Activated T-cell treated with anti-CD3 and anti-CD28 coated beads, Interleukin-2, amount 50 U/mL, for 4 hours (primary cell): ENCODE measurements at places on chromosomes 13 and 19. TPM values are rescaled to one million over a fixed set of nuclear protein-coding genes. Genes with fewer than 3 reads are reported as not detected.

Gene PRODH2
- total RNA-seq, result not detected

Gene PNMA8A
- total RNA-seq, result 0.41 TPM

Gene LILRA5
- not detected for total RNA-seq

Gene LCP1
- 617 TPM for total RNA-seq

Gene LGALS14
- not detected for total RNA-seq

Gene KLF5
- total RNA-seq, result 2.2 TPM

Gene PRX
- 0.71 TPM for total RNA-seq

Gene KLK11
- not detected for total RNA-seq

Gene LILRA6
- not detected for total RNA-seq

Gene IFI30
- 13.6 TPM for total RNA-seq

Gene WDR87
- not detected for total RNA-seq

Gene ZNF30
- 6.1 TPM for total RNA-seq

Gene SLC10A2
- not detected for total RNA-seq

Gene ITGBL1
- not detected for total RNA-seq

Gene KLF2
- 2.5 TPM for total RNA-seq

Gene ZNF547
- total RNA-seq, result 0.76 TPM

Gene FFAR1
- total RNA-seq, result not detected

Gene SPIB
- 6.7 TPM for total RNA-seq

Gene CCDC169
- 0.76 TPM for total RNA-seq

Gene SOX21
- total RNA-seq, result not detected

Gene APOC4
- total RNA-seq, result not detected

Gene KRTDAP
- not detected for total RNA-seq

Gene ZNF835
- 3.4 TPM for total RNA-seq

Gene ZNF723
- total RNA-seq, result not detected
